NCI-H1092 (cell line): ENCODE measurements at places on chromosomes 2 and 18.
A peak's percentile ranks its signal among the peaks of the same experiment; 100 is the strongest.

GRCh38 chr18:49544362-49544761 is 17.5 kb upstream of the LIPG start:
- DNase-seq, result no peak

DNA sequence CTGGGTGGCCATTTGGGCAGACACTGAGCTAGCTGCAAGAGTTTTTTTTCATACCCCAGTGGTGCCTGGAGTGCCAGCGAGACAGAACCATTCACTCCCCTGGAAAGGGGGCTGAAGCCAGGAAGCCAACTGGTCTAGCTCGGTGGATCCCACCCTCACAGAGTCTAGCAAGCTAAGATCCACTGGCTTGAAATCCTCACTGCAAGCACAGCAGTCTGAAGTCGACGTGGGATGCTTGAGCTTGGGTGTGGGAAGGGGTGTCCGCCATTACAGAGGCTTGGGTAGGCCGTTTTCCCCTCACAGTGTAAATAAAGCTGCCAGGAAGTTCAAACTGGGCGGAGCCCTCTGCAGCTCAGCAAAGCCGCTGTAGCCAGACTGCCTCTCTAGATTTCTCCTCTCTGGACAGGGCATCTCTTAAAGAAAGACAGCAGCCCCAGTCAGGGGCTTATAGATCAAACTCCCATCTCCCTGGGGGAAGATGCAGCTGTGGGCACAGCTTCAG is 69.6 kb upstream of the WDSUB1 start:
- DNase-seq, result no peak

GRCh38 chr2:128727404-128727803 is 408.7 kb upstream of the HS6ST1 start:
- DNase-seq, result no peak

GRCh38 chr18:50839996-50840395 is 20.2 kb upstream of the MRO start:
- DNase-seq, result no peak

DNA sequence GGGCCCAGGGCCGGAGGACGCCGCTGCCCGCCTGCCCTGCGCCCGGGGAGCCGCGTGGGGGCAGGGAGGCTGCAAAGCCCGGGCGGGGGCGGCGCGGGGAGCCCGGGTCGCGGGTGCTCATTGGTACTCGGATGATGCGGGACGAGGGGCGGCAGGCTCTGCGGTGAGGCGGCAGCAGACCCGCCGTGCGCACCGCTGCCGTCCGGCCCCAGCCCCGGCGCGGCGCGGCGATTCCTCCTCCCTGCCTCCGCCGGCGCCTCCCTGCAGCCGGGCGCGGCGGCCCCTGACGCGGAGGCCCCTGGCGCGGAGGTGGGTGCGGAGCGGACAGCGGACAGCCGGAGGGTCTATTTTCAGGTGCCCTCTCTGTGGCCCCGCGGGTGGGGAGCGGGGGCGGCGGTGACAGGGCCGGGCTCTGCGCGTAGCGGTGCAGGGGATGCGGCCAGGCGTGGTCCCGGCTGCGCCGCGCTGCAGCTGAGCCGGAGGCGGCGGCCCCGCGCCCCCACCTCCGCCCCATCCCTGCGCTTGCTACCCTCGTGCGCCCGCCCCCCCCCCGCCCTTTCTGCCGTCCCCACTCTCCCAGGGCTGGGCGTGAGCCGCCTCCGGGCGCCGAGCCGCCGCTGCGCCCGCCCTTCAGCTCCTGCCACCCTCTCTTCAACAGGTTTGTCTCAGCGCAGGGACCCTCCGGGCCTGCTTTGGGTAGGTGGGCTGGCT is 640 bp downstream of the SPTBN1 start:
- DNase-seq, result no peak

DNA sequence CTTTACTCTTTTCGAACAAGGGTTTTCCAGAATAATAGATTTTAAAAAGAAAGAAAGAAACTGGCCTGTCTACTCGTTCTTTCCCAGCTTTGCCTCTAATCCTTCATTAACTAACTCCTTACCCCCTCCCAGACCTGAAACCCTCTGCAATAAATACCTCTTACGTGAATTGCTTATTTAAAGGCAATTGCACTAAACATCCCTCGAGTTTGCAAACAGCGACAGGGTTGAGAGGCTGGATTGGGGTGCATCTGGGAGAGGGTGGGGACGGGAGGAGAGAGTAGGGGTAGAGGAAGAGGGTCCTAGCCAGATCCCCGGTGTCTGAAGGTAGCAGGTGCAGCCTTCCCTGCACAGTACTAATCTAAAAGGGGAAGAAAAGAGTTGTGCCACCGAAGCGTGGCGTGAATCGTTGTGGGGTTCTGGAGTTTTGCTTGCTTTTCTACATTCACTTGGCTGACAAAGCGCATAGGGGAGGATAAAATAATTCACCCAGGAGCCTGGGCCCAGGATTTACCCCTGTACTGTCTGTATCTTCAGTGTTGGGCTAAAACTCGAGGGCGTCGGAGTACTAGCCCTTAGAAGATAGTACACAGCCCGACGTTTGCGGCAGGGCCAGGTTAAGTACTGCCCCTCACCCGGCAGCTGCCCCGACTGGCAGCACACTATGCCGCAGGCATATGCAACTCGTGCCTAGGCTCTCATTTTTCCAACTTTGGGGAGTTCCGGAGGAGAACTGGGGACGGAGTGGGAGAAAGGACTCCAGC is 1.9 kb upstream of the NEUROD1 start:
- DNase-seq, result no peak

- DNase-seq, result no peak
Measured at GRCh38 chr2:126748188-126748760, 92.3 kb downstream of the GYPC start.

GRCh38 chr18:56257205-56257604 is 381.2 kb downstream of the TXNL1 start:
- DNase-seq, result no peak

- DNase-seq, result no peak
Measured at GRCh38 chr2:109203246-109204011, 74.4 kb downstream of the SH3RF3 start.

DNA sequence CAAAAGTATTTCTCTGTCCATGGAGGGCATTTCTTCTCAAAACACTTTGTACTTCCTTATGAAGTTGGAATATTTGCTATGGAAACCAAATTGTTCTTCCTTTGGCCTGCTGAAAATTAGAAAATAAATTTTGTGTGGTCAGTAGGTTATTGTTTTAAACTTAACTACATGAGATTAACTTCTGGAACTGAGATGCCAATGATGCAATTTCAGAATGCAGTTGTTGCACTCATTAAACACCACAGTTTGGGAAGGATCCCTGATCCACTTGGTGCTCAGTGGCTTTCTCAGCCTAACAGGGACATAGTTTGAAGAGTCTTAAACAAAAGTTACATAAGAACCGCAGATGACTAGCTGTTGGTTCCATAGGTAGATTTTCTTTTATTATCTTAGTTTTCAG is 23.3 kb upstream of the IL1R1 start:
- DNase-seq, result no peak

GRCh38 chr2:172204762-172205161 is 102.1 kb upstream of the DLX2 start:
- no peak for DNase-seq

- DNase-seq, result peak; percentile 18
Measured at GRCh38 chr2:160324161-160324800, 124.2 kb upstream of the ITGB6 start.

GRCh38 chr2:74816540-74817303 is 17.2 kb upstream of the HK2 start:
- DNase-seq, result no peak

DNA sequence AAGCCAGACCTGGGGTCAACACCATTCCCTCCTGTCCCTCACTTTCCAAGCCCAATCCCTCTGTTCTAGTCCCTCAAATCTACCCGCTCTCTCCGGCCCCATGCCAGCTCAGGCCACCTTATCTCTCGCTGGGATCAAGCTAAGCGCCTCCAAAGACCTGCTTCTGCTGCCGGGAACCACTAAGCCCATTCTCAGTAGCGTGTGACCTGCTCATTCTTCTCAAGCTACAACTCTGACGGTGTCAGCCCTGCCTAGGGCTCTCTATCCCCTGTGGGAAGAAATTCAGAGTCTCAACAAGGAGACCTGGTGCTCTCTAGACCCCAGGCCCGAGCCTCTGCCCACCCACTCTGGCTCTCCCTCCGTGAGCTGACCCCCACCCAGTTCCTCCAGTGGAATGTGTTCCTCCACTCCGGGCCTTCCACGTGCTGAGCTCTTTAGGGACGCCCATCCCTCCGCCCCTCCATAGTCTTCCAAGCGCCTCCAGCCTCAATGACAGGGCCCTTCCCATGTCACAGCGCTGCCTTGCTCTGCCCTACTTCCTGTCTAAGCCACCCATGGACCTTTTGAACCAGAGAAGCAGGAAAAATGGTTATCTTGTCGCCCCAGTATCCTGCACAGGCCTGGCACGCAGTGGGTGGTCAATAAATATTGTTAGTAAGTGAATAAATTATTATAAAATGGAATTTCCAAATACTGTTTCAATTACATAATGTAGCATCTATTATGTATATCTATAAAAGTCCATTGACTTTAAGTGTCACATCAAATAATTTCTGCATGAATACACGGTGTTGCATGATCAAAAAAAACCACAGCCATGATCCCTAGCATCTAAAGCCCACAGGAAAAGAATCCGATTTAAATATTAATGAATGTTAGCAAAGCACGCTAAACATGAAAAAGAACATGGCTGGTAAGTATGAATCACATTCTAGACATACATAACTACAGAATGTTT is 127.6 kb downstream of the ZNF516 start:
- no peak for DNase-seq

DNA sequence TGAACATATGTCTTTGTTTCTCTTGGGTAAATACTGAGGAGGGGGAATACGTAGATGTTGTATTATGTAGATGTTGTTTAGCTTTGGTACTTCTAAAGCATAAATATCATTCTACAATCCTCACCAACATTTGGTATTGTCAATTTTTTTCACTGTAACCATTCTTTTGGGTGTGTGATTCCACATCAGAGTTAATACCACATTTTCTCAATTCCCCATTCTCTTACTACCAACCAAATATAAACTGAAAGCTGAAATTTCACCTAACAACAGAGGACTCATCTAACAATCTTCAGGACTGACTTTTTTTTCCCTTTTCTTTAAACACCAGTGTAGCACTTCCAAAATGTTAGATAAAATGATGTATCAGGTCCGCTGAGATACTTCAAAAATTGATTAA is 120.7 kb upstream of the RIOK3 start:
- DNase-seq, result no peak

GRCh38 chr2:199806179-199806578 is 44.8 kb downstream of the FTCDNL1 start:
- DNase-seq, result no peak

DNA sequence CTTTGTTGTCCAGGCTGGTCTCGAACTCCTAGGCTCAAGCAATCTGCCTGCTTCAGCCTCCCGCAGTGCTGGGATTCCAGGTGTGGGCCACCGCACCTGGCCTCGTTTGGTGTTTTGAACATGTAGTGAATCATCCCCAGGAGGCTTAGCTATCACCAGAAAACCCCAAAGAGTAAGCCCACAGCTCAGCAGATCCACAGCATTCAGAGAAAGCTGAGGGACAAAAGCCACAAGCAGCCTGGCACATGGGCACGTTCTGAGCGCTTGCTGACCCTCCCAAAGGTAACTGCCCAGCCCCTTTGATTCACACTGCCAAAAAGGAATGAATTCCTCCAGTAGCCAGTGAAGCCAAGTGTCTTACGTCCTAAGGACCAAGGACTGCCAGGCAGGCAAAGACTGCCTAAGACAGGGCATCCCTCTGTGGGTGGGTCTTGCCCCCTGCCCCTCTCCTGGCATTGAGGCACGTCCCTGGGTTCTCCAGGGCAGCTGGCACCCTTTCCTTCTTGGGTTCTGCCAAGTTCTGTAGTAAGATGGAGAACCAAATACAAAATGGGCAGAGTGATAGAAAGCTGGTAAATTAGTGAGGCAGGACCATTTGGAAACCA is 31.7 kb downstream of the MBP start:
- no peak for DNase-seq

DNA sequence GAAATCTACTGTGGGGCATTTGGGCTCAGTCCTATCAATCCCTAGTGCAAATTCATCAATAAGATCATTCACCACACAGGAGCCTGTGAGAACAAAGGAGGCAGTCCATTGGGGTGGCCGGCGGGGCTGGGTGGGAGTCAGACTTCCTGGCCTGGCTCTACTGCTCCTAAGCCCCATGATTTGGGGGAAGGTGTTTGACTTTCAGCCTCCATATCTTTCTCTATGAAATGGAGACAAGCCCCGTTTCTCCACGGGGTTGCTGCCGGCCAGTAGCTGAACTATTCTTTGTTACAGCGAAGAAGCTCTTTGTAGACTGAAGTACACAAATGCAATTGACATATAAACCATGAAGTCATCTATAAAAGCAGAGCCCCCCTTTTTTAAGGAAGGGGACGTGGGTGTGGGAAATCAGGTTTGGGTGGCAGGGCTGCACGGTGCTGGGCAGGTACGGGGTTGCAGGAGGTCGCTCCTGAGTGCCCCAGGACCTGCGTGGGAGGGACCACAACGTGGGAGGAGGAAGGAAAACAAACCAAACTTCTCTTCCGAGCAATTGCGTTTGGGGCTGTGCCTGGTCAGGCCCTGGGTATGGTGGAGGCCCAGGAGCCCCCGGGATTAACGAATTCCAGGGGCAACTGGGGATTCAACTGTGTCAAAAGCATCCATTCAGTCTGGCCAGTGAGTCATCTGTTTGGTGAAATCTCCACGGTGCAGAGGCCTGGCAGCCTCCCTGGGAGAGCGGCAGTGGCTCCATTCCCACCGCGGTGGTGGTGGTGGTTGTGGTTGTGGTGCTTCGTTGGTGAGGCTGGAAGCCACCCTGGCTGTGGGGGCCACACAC is 18.2 kb downstream of the FBLN7 start:
- no peak for DNase-seq

DNA sequence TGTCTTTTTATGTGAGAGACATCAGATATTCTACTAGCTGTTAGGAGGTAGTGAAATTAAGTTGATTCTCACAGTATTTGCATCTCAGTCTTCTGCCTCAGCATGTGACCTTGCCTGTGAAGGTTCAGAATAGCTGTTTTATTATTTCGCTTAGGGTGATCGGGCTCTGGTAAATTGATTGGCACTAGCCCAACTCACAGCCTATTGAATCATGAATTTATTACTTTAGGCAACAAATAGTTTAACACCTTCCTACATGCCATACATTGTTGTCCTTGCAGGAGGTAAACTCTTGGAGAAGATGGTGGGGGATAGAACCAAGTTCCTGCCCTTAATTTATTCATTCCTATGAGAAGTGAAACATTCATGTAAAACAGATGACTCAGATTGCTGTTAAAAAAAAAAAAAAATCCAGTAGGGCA is 101.9 kb downstream of the GPD2 start:
- no peak for DNase-seq

GRCh38 chr2:37671816-37672103 is 318 bp upstream of the CDC42EP3 start:
- no peak for DNase-seq

DNA sequence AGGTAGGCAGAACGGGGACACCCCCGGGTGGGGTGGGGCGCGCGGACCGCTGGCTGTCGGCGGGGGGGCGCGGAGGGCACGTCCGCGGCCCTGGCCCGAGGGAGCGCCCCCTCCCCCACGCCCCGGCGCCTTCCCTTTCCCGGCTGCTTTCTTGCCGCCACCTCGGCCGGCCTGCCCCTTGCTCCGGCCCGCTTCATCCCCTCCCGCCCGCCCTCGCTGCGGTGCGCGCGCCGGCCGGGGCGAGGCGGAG is 443 bp downstream of the VAPA start:
- no peak for DNase-seq

- no peak for DNase-seq
Measured at GRCh38 chr2:27080140-27080469, 1.7 kb downstream of the EMILIN1 start.
